ENCODE measurements at places on chromosomes 12 and 14.

DNA sequence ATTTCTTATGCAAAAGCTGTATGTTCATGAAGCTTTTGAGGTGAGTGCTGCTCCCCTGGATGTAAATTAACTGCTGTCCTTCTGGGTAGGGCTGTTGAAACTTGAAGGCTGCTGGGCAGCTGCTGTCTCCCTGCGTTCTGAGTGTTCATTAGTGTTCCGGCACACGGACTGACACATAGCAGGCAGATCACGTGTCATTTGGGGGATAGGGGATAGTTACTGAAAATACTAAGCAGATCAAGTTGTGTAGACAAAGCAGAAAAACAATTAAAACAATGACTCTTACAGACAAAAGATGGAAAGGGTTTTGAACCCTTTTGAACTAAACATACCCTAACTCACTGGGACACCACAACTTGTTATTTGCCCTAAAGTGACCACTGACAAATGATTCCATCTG is 82.5 kb downstream of the PRICKLE1 start:
- no peak for DNase-seq

DNA sequence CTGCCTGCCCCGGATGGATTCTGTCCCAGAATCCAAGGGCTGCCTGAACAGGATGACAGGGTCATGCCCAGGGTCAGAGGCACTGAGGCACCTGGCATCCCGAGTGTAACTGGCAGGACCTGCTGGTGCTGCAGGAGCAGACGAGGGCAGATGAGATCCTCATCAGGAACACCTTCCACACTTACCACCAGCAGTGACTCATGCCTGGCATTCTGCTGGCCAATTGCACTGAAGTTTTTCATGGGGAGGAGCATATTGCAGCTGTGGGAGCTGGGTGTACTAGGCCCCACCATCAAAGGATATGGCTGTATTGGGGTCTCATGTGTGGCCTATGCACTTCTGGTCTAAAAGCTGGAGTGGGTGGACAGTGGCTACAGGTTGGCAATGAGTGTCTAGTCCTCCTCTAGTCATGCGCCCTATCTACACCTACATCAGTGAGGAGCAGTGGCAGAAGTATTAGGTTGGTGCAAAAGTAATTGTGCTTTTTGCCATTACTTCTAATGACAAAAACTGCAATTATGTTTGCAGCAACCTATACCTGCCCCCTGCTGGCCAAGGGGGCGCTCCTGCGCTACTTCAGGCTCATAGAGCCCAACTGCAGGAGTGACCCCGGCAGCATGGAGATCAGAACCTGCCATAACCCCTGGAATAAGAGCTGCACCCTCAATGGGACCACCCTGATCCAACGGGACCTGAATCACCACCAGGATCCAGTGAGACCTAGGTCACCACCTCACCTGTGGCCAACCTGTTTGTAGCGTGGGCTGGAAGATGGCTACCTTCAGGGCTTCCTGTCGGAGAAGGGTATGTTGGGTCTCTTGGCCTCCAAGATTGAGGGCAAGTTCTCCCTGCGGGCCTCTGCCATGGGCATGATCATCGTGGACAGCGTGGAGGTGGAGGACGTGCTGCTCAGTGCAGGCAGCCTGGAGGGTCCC is 8.0 kb upstream of the C12orf42 start:
- peak; percentile 43 for DNase-seq

DNA sequence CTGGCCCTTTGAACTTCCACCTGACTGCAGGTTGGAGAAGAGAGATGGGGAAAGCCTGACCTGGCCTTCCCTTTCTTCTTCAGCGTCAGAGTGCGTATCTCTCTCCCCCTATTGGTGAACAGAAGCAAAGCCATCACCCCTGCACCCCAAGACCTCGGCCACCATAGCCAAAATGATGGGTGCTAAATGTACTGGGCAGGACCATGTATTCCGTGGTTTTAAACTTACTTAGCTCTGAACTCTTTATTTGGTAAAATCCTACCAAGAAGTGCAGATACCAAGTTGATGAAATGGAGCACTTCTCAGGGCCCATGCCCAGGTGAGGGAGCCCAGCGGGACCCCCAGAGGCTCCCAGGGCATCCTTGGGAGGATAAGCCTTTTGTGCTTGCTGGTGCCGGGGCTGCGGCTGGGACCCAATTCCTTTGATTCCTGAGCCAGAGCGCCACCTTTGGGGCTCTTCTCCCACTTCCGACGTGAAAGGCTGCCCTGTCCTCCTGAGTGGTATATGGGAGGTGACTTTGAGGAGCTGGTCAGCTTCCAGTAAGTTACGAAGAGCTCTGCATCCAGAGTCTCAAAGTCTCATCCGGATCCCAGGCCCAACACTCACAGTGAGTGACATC is 9.4 kb downstream of the CCND2 start:
- DNase-seq: no peak

- DNase-seq: no peak
Measured at GRCh38 chr12:124861492-124861891, 2.2 kb downstream of the SCARB1 start.

DNA sequence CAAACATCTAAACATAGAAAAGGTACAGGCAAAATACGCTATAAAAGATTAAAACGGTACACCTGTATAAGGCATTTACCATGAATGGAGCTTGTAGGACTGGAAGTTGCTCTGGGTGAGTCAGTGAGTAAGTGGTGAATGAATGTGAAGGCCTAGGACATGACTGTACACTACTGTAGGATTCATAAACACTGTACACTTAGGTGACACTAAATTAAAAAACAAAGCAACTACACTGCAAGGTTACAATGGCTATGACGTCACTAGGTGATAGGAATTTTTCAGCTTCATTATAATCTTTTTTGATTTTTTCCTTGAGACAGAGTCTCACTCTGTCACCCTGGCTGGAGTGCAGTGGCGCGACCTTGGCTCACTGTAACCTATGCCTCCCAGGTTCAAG is 269.2 kb downstream of the KSR2 start:
- no peak for DNase-seq

- no peak for DNase-seq
Measured at GRCh38 chr14:80948291-80948690, 6.8 kb upstream of the CEP128 start.

- DNase-seq: no peak
Measured at GRCh38 chr14:92470811-92471210, 42.8 kb upstream of the RIN3 start.

DNA sequence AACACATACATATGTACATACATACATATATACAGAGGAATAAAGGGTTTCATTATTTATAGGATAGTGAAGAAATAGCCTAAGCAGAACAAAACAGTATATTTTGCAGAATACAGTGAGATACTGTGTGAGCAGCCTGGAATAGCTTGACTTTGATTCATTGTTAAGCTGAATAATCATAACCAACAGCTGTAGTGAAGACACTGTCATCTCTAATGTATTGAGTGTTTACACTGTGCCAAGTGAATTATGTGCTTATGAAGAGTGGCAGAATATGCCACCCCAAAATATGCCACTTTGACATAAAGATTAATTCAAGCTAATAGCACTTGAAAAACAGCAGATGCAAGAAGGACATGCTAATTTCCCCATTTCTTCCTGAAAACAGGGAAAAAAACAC is 48.2 kb upstream of the LRFN5 start:
- DNase-seq: no peak

- DNase-seq: no peak
Measured at GRCh38 chr12:4286228-4286627, 12.7 kb downstream of the CCND2 start.

- DNase-seq: no peak
Measured at GRCh38 chr12:27645671-27646070, 50.6 kb upstream of the REP15 start.

DNA sequence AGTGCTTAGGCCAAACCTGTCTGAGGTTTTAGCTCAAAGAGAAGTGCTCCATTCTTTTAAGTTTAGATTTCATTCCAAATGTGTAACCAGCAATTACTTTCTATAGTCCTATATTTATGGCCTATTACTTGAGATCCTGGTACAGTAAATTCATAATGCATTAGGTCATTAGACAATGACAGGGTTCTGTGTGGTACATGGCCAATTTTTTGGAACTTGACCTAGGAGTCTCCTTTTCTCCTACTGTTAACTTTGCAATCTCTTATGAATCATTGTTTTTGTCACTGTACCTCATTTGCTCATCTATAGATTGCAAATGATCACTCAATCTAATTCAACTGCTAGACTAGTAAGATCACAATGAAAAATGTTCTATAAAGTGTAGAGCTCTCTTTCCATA is 136.7 kb downstream of the PDE3A start:
- DNase-seq: no peak

- no peak for DNase-seq
Measured at GRCh38 chr12:724194-724855, 28.1 kb upstream of the WNK1 start.

DNA sequence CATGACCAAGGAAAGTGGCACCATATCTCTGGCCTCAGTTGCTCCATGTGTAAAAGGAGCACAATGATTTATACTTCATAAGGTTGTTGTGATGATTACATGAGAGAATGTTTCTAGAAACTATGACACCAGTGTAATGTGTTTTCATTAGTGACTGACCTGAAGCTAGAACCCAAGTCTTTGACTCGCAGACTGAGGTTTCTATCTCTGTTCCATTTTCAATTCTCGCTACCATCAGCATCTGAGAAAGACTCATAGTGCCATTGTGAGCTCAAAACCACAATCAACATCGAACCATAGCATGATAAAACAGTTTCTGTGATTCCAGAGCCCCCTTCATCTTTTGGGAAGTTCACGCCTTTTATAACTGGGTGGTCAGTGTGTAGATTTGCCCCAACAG is 53.8 kb downstream of the STAB2 start:
- no peak for DNase-seq

- no peak for DNase-seq
Measured at GRCh38 chr12:8906266-8907180, 7.8 kb upstream of the PHC1 start.

DNA sequence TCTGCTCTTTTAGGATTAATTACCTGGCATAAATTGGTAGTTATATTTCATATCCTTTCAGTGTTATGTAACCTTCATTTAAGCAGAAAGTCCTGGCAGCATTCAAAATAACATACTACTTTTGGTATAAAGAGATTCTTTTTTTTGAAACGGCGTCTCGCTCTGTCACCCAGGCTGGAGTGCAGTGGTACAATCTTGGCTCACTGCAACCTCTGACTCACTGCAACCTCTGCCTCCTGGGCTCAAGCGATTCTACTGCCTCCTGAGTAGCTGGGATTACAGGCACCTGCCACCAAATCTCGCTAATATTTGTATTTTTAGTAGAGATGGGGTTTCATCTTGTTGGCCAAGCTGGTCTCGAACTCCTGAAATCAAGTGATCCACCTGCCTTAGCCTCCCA is 9.2 kb downstream of the KTN1 start:
- no peak for DNase-seq

DNA sequence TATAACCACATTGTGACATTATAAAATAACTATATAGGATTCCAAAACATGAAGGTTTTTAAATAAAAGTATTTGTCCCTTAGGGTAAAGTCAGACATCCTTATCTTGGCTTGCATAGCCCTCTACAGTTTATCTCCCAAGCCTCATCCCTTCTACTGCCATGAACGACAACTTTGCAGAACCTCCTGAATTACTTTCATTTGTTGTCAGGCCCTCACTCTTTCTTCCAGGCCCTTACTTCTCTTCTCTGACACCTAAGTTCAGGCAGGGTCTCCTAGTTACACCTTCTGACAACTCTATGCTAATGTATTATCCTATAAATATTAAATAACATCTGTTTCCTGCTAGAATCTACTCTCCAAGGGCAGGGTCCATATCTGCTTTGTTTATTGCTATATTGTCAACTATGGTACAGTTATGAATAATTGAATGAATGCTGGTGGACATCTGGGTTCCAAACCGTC is 115.7 kb upstream of the MDM1 start:
- no peak for DNase-seq

DNA sequence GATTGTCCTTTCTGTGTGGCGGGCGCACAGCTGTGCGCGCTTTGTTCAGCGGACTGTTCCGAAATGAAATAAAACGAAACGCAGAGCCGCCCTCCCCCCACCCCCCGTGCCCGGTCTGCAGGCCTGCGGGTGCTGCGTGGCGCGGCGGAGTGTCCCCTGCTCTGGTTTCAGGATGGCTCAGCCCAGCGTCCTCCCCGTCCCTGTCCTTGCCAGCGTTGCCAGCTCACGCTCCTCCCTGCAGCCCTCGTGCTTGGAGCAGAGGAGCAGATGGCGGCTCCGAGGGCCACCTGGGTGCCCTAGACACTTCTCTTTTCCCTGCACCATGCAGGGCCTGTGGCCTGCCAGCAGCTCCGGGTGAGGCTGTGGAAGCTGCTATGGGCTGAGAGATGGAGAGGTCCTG is 17.5 kb upstream of the BEGAIN start:
- DNase-seq: no peak

DNA sequence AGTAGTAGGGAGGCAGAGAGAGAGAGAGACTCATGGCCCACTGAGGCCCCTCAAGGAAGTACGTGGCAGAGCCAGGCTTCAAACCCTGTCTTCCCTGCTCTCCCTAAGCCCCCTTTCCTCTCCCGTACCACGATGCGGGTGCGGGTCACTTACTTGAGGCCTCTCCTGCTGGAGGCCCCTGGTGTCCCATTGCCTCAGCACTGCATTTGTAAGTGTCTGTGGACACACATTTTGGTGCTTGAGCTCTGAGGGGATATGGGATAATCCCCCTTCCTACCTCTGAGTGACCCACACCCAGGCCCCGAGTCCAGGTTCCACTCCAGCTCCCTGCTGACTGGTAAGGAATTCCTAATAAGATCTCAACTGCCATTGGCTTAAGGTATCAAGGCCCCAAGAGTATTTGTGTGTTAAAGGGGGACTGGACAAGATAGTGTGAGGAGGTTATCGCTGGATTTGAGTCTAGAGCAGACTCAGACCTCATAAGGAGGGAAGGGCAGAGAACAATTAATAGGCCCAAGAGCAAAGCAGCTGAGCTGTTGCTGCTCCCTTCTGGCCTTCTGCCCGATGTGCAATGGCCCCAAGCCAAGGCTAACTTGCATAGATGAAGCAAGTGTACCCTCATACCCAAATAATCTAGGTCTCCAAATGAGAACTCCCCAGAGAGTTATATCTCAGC is 71.9 kb downstream of the CRACR2A start:
- DNase-seq: no peak

DNA sequence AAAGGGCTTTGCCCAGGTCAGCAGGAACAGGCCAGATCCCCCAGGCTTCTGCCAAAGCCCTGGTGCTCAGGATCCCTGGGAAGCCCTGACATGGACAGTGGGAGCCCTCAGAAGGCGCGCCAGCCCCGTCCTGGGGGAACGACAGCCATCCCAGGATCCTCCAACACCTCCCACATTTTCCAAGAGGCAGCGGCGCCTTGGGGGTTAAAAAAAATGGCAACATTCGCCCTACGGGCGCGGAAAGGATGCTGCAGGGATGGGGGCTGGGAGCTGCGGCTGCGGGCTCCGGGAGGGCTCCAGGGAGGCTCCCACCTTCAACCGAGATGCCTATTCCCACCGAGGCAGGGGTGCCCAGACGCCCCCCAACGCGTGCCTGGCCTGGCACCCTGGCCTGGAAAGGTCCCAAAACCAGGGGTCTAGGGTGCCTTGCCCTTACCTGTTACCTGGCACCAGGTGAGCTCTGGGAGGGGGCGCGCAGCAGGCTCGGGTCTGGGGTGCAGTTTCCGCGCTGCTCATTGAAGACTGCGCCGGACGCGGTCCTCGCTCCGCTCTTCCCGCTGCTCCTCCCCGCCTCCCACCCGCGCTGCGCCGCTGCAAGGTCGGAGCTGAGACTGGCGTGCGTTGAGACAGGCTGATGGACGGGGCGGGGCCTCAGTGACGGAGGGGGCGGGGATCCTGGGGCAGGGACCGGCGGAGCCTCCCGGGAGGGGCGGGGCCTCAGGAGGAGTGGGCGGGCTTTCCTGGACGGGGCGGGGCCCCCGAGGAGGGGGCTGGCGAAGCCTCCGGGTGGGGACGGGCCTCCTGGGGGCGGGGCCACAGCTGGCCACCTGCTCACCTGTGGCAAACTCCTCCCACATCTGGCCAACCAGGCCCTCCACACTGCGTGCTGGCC is at the start of gene ABCB9:
ABCB9 (minus strand) TSS at position 613 of the 892 bp plus-strand sequence. CDS start 6,228 bp downstream, outside the sequence.
- DNase-seq: peak; percentile 92

GRCh38 chr12:81468206-81468605 is 290.9 kb downstream of the PPFIA2 start:
- DNase-seq: no peak
